Osteocyte (in vitro differentiated cells): ENCODE measurements at places on chromosomes 16 and 17. TPM values are rescaled to one million over a fixed set of nuclear protein-coding genes. Genes with fewer than 3 reads are reported as not detected.

The DRG2 gene
- total RNA-seq: 40.8 and 41.2 TPM in 2 replicates

The PIMREG gene
- total RNA-seq: 8.0 and 8.9 TPM in 2 replicates

The CD68 gene
- total RNA-seq: 1.1 TPM in 2 replicates

The CRYBA1 gene
- not detected in 2 replicates for total RNA-seq

The GFAP gene
- total RNA-seq: not detected in 2 replicates

The OR3A3 gene
- not detected in 2 replicates for total RNA-seq

The SLC52A1 gene
- total RNA-seq: not detected in 2 replicates

The SLC16A6 gene
- total RNA-seq: 2.1 and 2.7 TPM in 2 replicates

DNA sequence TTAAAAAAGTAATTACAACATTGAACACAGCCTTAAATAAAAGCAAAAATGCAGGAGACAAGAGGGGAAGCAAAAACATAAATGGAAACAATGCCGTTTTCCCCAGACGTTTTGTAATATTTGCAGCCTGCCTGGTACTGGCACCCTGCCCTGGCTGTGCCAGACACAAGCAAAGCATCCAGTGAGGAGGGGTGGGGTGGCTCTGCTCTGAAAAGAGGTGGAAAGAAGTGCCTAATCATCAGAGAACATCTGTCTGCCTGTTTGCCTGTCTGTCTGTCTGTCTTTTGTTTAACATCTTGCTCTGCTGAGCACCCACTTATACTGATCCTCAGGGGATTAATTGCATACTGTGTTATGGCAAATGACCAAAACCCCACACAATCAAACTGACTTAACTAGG is 62.7 kb downstream of the C16orf82 start:
- DNase-seq: no peak

DNA sequence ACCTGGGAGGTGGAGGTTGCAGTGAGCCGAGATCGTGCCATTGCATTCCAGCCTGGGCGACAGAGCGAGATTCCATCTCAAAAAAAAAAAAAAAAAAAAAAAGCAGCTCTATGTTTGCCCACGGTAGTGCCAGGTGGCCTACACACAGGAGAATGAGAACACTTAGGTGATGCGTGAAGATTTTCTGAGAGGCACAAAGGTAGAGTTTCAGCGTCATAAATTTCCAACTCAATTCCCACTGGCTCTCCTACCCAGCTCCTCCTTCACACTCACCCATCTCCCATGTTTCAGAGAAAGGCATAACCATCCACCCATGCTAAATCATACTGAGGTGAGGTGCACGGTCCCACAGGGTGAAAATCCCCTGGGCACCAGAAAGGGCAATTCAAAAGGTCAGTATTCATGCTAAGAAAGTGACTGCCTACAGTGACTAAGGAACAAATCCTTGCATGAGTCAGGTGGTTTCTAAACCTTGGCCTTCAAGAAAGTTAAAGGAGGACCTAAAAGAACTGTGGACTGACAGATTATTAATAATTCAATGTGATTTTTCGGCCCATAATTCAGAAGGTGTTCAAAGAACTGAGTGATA is 4.8 kb downstream of the DCAKD start:
- no peak for DNase-seq

DNA sequence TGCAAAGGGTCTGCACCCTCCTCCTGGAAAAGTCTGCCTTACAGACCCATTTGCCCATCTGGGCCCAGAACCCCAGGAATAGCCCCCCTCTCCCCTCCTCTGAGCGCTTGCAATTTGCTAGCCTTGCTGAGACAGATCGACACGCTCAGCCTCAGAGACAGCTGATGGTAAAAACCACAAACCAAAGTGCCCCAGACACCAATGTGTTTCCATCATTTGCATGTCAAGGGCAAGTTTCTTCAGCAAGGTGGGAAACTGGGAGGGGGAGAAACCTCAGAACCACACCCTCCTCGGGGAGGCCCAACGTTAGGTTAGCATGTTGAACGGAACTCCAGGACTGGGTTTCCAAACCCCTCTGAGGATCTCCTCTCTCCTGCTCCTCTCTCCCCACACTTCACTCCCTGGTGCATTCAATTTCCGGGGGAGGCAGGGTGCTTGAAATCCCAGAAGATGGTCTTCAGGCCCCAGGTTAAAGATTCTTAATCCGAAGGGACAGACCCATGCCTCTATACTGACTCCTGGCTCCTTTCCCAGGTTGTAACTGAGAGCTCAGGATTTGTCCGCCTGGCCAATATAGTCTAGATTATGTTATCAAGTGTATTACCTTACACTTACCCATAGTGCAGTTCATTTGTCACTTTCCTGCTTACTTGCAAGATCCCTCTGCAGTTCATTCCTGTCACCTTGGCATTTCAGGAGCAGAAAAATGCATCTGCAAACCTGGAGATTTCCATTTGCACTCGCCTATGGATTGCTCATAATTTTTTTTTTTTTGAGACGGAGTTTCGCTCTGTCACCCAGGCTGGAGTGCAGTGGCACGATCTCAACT is 1.3 kb upstream of the CUEDC1 start:
- no peak for DNase-seq

- no peak for DNase-seq
Observed at GRCh38 chr16:27840311-27841060, 223.0 kb downstream of the GSG1L start.

DNA sequence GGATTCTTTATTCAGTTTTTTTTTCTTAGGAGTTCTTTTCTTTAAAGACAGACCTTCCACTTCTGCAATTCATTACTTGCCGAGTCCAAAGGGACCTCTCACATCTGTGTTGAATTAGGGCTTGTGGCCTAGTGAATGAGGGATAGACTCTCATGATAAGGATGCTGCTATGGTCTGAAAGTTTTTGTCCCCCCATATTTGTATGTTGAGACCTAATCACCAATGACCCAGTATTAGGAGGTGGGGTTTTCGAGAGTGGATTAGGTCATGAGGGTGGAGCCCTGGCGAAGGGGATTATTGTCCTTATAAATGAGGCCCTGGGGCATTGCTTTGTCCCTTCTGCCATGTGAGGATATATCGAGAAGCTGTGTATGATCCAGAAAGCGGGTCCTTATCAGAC is 9.5 kb downstream of the KRT12 start:
- no peak for DNase-seq

DNA sequence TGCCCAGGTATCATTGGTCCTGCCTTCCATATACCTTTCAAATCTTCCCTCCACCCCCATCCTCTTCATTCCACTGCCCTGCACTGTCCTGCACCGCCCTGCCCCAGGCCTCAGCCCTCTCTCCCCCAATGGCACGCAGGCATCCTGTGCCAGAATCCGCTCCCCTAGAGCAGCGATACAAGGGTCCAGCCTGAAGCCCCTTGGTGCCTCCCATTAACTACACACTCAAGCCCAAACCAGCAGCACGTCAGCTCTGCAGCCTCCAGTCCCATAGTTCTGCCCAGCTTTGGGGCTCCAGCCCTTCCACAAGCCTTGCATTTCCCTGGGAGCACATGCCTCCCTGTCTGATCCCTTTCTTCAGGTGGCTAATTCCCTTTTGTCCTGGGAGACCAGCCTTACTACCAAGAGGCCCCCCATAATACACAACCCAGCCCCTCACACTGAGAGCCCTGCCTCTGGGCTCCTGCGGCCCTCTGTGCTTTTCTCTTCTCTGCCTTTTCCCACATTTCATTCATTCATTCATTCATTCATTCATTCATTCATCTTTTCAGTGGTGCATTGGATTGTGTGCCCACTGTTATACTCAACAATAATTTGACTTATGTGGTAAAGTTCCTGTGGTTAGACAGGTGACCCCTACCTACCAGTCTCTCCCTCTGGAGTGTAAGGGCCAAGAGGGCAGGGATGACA is 26.8 kb upstream of the DLX3 start:
- peak; percentile 65 for DNase-seq

DNA sequence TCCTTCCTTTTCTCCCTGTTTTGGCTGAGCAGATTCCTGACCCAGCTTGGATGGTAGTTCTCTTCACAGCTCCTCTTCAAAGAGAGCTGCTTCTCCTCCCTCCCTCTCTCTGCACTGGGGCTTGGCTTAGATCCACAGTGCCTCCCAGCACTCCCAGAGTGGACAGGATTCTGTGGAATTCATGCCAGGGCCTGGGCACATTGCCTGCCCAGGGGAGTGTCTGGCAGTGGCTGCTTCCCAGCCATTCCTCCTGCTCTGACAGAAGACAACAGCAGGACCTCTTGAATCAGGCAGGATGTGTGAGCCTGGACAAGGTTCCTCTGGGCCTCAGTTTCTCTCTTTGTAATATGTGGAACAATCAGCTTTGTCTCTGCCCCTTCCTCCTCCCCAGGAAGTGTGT is 4.5 kb upstream of the MMP28 start:
- peak; percentile 90 for DNase-seq

DNA sequence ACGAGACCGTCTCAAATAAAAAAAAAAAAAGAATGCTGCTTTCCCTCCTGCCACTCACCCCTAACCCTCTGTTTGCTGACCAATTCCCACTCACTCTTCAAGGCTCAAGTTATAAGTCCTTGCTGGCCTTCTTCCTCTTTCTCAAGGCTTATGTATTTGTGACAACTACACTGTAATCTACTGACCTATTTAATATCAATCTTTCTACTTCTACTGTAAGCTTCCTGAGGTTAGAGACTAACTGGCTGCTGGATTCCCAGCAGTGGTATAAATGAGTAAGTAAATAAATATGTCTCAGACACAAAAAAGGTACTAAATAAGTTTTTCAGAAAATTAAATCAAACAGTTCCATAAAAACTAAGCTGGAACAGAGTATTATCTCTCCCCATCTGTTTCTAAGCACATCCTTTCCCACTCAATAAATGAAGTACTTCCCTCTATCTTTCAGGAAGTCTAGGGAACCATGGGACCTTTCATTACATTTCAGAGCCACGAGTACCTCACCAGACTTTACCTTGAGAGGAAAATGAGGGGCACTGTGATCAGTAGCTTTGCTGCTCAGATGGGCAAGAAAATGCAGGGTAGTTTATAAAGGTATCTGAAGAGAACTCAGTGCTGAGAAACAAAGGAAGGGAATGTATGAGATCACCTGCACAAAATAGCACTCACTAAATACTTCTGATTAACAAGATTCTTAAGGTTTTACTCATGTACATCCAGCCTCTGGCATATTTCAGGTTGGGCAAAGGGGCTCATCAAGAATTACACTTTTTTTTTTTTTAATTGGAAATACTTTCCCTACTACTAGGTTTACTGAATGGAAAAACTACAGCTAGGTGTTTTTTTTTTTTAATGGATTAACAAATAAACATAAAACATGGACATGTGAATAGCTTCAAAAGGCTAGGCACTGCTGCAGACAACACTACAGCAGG is 10.8 kb downstream of the SSH2 start:
- no peak for DNase-seq

- DNase-seq: no peak
Observed at GRCh38 chr17:30568117-30568430, 90.9 kb downstream of the GOSR1 start.

- DNase-seq: no peak
Observed at GRCh38 chr16:67782567-67783352, 23.6 kb downstream of the RANBP10 start.

DNA sequence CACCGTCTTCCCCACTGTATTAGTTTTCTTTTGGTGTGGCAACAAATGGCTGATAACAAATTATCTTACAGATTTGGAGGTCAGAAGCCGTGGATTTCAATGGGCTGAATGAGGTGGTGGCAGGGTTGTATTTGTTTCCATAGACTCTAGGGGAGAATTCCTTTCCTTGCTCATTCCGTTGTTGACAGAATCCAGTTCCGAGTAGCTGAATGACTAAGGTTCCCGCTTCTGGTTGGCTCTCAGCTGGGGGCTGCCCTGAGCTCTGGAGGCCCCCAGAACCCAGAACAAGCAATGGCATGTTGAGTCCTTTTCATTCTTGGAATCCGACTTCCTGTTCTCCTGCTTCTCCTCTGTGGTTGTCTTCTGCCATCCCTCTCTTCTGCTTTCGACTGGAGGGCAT is 280.4 kb downstream of the SNX29 start:
- no peak for DNase-seq

- DNase-seq: peak; percentile 40
Observed at GRCh38 chr16:49203361-49203760, 78.3 kb downstream of the CBLN1 start.

DNA sequence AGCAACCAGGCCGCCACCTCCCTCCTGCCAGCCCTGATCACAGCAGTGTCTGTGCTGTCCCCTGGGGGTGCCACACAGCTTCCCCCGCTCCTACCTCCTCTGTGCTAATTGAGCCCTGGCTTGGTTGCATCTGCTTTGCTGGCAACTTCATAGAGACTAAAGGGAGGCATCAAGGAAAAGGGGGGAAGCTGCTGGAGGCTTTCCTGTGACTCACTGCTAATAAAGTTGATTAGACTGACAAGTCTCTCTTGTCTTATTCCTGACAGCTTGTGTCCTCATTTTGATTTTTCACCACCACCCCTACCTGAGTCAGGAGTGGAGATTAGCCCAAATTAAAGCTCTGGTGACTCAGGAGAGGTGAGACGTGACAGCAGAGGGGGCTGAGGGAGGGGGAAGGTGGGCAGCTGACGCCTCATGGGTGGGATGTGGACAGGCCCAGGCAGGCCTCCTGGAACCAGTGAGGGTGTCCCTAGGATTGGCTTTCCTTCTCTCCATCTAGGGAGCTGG is 310.0 kb downstream of the CBLN1 start:
- DNase-seq: no peak

- no peak for DNase-seq
Observed at GRCh38 chr16:23682181-23682580, 3.5 kb downstream of the PLK1 start.

- DNase-seq: peak; percentile 91
Observed at GRCh38 chr17:17812211-17813054, 24.4 kb downstream of the SREBF1 start.

GRCh38 chr16:77613095-77613494 is 109.2 kb upstream of the NUDT7 start:
- DNase-seq: no peak

- DNase-seq: no peak
Observed at GRCh38 chr17:79202480-79202879, 127.9 kb downstream of the ENGASE start.

DNA sequence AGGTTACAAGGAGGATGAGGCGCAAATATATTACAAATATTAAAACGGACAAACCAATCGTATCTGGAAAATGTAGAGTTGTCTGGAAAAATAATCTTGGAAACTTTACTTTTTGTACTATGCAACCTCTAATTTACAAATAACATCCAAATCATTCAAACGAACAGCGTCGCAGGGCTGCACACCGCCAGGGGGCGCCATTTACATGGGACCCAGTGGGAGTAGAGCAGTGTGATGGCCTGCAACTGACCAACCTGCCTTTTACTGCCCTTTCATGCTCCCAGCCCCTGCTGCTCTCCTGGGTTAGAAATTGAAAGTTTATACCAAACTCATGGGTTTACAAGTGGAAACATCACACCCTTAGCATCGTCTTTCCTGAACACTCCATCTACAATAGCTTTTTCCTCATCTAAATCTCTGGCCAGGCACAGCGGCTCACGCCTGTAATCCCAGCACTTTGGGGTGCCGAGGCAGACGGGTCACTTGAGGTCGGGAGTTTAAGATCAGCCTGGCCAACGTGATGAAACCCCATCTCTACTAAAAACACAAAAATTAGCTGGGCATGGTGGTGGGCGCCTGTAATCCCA is 10.0 kb downstream of the PITPNC1 start:
- DNase-seq: no peak
